ENCODE measurements at places on chromosomes 5 and 9.

DNA sequence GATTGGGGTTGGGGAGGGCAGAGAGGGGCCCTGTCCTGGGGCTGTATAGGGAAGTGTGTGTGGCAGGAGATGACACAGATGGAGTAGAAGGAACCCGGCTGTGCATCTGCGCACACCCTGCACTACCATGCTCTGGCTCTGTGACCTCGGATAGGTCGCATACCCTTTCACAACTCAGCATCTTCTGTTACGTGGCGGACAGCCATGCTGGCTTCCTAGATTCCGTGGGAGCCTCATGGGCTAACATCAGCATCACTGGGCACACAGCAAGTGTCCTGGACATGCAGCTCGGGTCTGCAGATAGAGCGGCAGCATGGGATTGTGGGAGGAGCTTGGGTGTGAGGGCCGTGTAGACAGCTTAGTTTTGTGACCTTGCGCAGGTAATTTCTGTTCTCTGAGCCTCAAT lies 9.2 kb downstream of the ARPC5L start:
- no peak for DNase-seq

GRCh38 chr9:7342229-7342628 lies 457.3 kb downstream of the DMAC1 start:
- no peak for DNase-seq

DNA sequence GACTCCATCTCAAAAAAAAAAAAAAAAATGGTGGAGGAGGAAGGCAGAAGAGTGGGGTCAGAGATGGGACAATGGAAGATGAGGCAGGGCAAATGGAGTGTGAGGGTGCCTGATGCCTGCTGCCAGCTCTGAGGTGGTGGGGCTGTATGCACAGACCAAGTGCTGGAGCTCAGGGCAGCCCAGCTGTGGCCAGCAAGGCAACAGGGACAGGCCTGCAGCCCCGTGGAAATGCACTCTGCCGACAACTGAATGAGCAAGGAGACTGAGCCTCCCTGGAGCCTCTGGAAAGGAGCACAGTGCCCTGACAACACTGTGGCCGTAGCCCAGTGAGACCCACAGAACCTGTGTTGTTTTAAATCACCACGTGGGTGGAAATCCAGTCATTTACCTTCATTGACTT lies 22.9 kb upstream of the SMIM32 start:
- no peak for DNase-seq

DNA sequence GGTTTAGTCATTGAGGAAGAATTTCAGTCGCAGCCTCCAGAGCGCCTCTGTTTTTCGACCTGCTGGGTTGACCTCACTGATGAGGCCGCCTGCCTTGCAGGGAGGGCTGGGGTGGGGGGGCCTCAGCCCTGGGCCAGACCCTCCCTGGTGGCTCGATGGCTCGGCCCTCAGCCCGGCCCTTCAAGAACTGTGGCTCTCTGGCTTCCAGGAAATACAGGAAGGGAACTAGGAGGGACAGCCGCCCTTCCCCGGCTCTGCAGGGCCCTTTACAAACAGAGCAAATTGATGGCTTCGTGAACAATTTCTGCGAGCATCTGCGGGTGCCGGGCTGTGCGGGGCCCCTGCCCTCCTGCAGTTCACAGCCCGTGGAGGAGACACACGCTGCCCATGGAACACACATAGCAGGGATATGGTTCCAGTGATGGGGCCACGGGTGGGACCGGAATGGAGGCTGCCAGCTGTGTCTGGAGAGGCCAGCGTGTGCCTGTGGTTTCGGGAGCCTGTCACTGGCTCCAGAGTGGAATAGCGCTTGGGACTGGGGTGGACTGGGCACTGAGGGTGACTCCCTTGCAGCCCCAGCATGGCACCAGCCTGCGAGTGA lies 39.6 kb downstream of the COL5A1 start:
- no peak for DNase-seq

GRCh38 chr5:61489574-61489973 lies 157.5 kb downstream of the ZSWIM6 start:
- DNase-seq = no peak

GRCh38 chr9:127568971-127569885 lies 42.8 kb upstream of the STXBP1 start:
- DNase-seq = peak; percentile 56

DNA sequence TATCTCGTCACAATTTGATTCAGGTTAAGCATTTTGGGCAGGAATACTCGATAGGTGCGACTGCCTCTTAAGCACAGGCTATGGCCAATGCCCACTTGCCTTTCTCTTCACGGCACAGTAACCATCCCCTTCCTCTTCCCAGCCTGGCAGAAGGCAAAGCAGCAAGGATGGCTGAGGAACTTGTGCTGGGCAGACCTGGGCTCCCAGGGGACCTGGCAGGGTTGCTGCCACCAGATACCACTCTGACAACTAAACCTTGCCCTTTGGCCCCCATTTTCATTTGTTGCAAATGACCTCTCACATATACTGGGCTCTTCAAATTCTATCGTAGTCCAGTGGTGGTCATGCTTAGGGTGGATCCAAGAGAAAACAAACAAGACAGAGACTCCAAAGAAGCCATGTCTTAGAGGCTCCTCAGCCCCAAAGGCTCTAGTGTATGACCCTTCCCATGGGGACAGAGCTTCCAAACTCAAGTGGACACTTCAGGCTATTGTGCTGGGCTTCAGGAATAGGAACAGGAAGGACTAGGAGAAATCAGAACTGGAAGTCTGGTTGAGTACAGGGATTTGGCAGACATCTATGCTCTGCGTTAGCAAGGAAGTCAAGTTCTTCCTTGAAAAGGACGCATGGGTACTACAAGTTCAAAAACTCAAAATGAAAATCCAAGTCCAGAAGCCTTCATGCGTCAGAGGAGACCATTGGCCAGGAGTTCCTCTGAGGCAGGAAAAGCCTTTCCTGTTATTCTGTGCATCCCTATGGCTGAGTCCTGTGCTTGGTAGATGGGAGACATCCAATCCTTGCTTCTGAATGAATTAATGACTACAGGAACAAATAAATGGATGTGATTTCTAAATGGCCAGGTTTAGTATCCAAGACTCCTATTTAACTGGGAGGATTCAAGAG lies 64.6 kb upstream of the PLPP1 start:
- no peak for DNase-seq
